Calu3 (cell line): ENCODE measurements at places on chromosomes 1 and 21.

DNA sequence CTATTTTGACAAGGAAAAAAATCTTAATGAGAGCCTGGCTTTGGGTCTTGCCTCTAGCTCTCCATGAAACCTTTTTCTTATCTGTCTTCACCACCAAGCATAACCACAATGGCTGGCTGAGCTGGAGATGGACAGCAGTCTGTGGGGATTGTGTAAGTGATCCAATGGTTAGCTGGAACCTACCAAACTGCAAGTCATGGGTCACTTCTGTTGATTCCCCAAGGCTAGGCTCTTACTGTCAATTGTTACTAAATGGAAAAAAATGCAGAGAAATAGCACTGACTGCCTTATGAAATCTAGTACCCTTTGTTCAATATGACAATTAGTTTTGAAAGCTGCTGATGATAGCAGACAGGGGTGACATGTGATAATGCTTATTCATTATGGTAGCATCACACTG lies 359.0 kb downstream of the ST6GALNAC3 start:
- DNase-seq: no peak

- DNase-seq: no peak
These were observed 42.0 kb downstream of the ACOT7 start for GRCh38 chr1:6351480-6352137.

DNA sequence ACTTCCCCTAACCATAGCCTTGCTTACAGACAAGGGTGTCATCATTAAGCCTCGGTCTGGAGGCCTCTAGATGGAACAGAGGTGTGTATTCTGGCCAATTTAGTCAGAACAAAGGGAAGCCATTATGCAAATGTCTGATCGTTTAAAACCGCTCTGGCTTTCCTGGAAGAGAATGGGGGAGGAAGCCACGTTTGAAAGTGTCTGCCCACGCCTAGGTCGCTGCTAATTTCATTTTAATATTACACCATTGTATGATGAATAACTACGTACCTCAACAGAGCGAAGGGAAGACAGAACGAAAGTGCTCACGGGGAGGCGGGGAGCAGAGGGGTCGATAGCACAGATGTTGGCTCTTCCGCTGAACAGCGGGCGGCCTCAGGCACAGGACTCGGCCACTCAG lies 41.1 kb upstream of the CSF3R start:
- no peak for DNase-seq

DNA sequence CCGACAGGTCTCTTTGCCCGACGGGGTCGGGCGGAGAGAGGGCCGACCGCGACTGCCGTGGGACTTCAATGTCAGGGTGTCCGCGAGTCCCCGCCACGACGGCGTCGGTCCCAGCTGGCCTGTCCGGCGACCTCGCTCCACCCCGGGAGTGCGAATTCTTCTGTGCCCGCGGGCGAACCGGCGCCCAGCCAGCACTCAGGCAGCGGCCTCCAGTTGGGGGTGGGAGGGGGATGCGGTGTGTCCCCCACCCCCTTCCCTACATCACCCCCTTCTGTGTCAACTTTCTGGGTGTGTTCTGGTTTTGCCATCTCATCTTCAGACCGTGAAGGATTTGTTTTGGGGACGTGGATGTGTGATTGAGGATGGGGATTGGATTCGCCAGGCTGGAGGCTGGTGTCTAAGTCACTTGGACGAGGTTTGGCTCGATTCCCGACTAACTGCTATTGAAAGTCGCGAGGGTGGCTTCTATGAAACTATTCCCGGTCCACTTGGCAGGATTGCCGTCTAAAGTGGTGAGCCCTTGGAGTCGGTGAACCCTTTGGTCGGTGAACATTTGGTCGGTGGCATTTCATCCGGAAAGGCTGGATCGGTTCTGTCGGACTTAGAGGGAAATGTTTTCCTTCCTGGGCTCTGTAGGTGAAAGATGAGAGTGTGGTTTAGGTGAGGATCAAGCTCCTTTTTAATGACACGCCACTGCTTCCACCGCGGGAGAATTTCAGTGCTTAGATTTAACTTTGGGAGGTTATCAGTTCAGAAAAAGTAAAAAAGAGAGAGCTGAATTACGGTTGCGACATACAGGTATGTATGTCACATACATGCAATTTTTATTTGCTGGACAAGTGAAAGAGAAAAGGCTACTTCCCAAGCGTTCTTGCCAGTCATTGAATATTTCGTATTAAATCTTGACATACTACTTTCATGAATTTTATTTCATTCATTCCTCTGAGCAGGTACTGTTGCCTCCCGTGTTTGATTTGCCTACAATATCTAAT lies 771 bp downstream of the ABCD3 start:
- peak; percentile 51 for DNase-seq

DNA sequence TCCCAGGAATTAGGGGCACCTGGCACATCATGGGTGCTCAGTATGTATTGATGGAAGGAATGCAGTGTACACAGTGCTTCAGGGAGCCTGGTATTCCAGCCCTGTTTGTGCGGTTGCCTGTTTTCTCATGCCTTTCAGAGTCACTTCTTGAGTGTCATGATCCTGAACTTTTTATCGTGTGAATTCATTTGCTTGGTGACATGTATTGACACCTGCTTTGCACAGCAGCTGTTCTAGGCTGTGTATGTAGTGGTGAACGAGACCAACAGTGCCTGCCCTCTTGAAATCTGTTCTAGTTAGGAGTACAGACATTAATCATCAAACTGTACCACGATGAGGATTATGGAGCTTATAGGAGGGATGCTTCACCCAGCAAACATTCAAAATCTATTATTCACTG lies 6.1 kb downstream of the HTR6 start:
- no peak for DNase-seq
